Stimulated activated CD4-positive, alpha-beta T cell treated with anti-CD3 and anti-CD28 coated beads, Interleukin-12 subunit alpha, Interleukin-12 subunit beta, amount 100 ng/mL, for 48 hours (primary cell): ENCODE measurements at places on chromosomes 11 and 22.

GRCh38 chr11:24082860-24083259, 414.0 kb upstream of the LUZP2 start:
- no peak for DNase-seq

- no peak for DNase-seq
Observed at GRCh38 chr11:130815956-130816355, 100.3 kb downstream of the SNX19 start.

DNA sequence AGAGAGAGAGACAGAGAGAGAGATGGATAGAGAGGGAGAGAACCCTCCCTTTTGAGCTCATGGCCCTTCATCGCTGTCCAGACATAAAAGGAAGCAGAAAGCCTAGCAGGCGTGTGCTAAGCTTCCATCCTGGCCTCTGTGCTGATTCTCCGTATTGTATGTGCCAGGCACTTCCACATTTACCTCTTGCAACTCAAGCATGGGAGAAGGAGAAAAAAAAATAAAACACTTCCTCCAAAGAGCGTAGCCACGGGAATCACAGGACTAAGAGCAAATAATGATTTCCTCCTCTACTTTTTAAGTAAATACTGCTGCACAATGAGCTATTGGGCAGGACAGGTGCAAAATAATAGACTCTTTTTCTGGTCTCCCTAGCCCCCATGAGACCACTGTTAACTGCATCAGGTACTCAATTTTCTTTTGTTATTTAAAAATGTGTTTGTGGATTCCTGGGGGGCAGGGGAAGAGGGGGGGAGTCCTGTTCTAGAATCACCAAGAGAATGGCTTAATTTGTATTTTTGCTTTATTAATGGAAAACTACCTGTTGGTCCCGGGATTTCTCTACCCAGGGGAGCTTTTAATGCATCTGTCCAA, 154.3 kb downstream of the NXPE2 start:
- DNase-seq: no peak

- no peak for DNase-seq
Observed at GRCh38 chr11:94715225-94715624, 52.9 kb upstream of the AMOTL1 start.

DNA sequence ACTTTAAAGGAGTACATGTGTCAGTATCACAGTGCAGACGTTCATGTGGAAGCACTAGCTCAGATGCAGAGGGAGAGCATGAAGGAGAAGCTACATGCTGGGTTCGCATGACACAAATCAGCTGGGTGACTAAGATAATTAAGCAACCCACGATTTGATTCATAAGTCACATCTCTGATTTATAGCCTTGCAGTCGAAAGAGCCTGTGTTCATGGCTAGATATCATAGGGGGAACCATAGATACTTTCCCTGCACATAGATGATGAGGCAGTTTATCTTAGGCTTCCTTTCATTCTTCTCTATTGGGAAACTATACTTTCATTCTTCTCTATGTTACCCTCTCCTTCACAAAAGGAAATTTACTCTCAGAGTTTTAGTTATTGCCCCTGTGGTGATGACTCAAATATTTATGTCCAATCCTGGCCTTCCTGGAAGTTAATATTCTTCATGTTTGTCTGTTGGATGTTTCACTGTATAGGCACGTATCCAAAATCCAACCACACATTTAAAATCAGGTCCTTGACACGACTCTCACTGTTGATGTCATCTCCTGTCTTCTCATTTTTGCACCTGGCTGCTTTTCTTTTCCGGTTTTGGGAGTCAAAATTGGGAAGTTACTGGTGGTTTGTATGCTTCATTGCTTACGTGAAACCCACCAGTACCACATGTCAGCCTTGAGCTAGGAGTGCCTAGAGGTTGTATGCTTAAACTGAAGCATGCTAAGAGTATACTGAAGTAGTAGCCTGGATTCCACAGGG, 56.3 kb upstream of the SLC5A12 start:
- no peak for DNase-seq

- no peak for DNase-seq
Observed at GRCh38 chr11:118859973-118860372, 23.7 kb upstream of the CXCR5 start.

GRCh38 chr22:46725096-46725495, 13.0 kb downstream of the CERK start:
- DNase-seq: no peak

DNA sequence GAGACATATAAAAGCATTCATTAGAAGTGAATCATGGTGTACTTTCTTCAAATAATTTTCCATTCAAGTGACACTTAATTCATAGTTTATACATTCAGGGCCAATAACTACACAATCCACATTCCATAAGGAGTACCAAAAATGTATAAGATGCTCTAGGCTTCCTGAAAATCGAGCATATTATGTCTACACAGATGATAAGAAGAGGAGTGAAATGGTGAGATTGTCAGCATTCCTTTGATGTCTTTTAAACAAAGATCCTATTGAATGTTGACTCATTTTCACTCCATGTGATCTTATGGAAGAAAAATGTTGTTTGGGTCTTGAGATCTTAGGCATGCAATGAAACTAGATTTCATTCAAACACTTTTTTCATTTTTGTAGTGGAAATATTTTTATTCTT, 843.2 kb downstream of the KCNA4 start:
- DNase-seq: no peak

DNA sequence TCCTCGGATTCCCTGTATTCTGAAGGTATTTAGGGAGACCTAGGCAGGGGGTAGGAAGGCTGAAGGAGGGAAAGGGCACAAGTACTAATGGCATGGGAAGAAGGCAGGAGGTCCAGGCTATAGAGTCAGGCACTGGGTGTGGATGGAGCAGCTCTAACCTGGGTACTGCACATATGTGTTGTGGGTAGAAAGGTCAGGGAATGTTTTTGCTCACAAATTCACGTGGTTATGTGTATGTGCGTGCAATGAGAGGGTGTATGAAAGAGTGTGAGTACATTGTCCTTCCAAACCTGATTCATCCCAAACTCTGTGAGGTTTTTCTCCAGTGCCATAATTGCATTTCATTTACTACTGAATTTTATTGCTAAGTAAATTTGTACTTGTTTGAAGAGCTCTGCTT, 23.2 kb downstream of the DNHD1 start:
- no peak for DNase-seq

DNA sequence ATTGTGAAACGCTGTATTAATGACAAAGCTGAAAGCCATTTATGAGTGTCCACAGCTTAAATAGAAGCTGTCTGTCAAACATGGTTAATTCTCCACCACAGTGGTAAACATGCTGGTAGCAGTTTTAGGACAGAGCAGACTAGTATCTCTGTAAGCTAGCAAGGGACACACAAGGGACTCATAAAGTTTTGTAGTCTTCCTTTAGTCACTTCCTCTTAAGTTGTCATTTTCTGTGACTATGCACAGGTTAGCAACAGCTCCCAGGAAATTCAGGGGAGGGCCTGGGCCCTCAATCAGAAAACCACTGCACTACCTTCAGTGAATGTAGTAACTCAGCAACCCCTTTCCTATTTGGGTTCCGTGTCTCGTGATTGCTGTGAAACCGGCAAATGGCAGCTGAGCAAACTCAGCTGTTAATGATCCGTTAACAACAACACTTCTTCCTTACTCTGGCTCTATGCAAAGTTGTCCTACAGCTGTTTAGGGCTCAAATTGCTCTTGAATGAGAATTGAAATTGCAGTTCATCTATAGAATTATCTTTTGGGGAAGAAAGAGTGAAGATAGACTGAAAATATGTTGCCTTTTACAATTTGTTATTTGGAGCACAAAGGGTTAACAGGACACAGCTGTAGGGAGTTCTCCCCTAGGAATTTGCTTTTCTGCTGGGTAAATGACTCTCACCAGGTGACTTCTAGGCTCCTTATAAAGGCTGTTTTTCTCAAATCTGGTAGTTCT, at the start of gene MMP26:
MMP26 (plus strand) TSS at position 731 of the 736 bp plus-strand sequence.
- DNase-seq: no peak

- DNase-seq: no peak
Observed at GRCh38 chr11:97557399-97557798, 1167.6 kb downstream of the JRKL start.

DNA sequence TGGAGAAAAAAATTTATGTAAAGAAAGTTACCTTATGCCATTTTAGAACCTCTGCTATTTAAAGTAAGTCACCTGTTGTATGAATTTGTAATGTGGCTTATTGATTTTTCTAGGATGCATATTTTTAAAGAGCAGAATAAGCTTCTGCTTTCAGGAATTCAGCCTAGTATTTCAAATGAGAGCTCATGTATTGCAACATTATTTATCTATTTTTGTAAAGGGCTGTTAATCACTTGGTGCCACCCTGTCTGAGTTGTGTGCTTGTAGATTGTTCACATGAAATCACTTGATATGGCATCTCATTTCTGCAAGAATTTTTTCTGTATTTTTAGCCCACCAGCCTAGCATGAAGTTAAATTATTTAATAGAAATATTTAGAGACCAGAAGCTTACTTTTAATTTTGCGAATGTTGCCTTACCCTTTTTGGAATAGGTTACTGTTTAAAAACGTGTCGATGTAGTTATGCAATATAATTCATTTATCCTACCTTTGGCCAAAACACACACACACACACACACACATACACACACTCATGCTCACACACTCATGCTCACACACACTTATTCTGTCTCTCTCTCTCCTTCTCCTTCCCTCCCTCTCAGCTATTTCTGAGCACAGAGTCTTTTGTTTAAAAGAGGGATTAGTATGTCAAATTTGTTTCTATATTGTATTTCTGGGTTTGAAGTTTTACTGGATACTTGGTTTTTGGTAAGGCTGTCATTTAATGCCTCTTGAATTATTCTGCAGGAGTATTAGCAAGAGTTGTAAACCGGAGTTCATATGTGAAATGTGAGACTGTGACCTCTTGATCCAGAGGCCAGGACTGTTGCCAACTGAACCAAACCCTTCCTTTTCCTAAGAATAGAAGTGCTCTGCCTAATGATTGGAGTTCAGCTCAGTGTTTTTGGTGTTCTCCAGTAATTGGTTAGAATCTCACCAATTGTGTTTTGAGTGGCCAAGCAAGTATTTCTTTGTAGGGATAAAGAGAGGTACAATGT, 34.4 kb downstream of the YAP1 start:
- no peak for DNase-seq

GRCh38 chr22:49232319-49233067, 595.2 kb downstream of the BRD1 start:
- no peak for DNase-seq

- no peak for DNase-seq
Observed at GRCh38 chr11:36257351-36257750, 31.9 kb downstream of the COMMD9 start.

- no peak for DNase-seq
Observed at GRCh38 chr22:47238690-47239473, 476.4 kb downstream of the TBC1D22A start.

DNA sequence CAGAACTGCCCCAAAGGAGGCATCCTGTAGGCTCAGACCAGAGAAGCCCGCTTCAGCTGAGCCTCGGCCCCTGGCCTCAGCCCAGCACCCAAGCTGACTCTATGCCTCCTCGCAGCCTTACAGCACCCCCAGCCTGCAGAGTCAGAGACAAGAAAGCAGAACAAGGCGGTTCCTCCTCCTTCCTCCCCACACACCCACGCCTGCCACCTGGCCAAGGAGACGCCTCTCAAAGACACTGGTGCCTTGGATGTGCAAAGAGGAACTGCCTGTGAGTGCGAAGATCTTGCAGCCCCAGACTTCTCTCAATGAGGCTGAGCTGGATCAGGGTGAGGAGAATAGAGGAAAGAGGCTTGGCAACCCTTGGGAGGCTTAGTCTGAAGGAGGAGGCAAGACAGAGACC, 60.2 kb downstream of the PDE2A start:
- no peak for DNase-seq

DNA sequence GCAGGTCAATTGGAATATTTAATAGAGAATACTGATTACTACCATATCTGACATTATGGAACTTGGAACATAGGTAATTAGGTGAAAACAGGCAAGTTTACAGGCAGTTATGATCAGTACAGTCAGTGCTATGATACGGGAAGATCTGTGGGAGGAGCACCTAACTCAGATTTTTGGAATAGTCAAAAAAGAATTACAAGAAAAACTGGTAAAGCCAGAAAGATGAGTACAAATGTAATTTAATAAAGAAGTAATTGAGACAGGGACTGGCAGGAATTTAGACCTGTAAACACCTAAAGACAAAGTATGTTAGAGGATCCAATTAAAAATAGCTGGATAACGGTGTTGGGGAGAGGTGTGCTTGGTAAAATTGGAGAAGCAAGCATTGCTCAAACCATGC, 206.5 kb upstream of the ANO5 start:
- DNase-seq: no peak

DNA sequence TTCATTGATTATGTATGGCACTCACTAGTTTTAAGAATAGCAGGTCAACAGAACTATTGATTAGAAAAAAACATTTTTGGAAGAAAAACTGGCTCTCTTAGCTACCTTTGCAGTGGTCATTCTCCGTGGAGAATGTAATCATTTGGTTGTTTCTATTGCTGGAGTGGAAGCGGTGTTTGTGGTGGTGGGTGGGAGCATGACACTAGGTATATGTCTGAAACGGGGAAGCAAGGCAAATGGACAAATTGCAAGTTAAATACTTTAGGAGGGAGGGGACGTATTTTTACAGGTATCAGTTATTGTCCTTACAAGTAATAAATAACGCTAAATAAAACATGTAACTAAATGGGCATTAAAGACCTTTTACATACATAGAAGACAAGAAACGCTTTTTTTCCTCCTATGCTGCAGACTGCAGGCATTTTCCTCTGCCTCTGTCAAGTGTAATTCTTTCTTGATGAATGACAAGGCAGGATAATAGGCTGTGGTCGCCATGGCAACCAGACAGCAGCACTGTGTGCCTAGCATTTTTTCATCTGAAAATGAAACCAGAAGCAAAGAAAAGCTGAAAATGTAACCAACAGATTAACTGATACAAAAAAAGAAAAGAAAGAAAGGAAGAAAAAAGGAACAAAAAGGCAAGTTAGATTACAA, 46.2 kb downstream of the BLID start:
- no peak for DNase-seq

- DNase-seq: no peak
Observed at GRCh38 chr11:74650498-74650897, 58.1 kb downstream of the POLD3 start.

GRCh38 chr11:117970400-117971024, 15.7 kb upstream of the IL10RA start:
- no peak for DNase-seq

- no peak for DNase-seq
Observed at GRCh38 chr11:3823303-3823702, 14.9 kb downstream of the PGAP2 start.

DNA sequence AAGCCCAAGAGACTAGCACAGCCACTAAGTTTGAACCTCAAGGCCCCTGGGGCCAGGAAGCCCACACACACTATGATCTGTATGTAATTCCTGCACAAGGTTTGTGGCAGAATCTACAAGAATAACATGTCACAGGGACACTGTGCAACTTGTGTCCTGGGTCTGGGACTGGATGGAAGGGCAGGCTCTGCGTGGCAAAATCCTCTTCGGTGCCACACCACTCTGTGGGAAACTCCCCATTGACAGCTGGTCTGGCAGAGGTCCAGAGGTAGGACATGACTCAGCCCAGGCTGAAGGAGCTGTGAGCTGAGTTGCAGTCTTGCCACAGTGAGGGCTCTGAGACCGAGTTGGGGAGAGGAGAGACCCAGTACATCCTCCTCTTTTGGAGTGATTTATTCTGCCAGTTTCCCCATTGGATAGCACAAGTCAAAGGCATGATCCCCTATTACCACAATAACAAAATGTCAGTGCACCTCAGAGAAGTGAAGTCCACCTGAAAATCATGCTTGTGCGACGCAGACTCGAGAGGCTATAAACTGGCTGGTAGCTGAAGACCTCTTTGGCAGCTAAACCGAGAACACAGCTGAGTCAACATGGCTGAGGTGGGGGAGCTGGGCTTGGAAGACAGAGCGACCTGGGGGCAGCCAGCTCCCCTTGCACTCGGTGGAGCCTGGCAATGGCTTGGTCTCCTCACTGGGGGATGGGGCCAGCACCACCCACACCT, 23.3 kb upstream of the SERPIND1 start:
- peak; percentile 15 for DNase-seq
